ENCODE measurements at places on chromosomes 13 and 19.

DNA sequence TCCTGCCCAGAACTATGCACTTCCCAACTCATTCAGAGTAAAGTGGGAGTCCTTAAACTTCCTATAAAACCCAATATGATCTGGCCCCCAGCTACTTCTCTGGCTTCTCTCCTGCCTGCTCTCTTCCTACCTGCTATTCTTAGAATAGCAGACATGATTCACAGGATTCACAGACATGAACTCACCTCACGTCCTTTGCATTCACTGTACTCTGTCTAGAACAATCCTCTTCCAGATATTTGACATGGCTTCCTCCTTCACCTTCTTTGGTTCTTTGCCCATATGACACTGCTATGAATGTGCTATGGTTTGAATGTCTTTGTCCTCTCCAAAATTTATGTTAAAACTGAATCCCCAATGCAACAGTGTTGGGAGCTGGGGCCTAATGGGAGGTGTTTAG is 154.9 kb downstream of the UGGT2 start:
- DNase-seq = no peak

GRCh38 chr13:48334534-48335127 is 31.1 kb downstream of the RB1 start:
- no peak for DNase-seq

DNA sequence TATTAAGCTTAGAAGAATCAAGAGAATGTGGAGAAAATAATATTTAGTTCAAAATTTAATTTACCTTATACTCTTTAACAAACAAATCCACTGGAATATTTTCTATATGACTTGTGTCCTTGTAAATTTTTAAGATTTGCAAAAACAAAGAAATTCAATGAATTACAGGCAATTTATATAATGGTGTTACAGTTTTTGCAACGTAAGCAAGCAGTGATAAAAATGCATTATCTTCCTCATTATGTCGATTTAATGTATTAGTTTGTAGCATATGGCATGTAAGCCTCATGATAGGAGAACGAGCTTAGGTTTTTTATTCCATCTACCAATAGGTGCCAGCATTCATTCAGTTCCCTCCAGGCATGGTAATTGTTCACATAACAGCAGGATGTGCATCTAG is 100.0 kb upstream of the PCDH9 start:
- DNase-seq = no peak

- no peak for DNase-seq
Observed at GRCh38 chr13:31072041-31072440, 89.7 kb downstream of the HSPH1 start.

- no peak for DNase-seq
Observed at GRCh38 chr13:58907347-58907746, 1256.4 kb downstream of the DIAPH3 start.

GRCh38 chr13:44748439-44748838 is 172.3 kb upstream of the TSC22D1 start:
- DNase-seq = no peak

- no peak for DNase-seq
Observed at GRCh38 chr13:31733647-31734046, 5.7 kb upstream of the RXFP2 start.

- no peak for DNase-seq
Observed at GRCh38 chr13:79477968-79478367, 3.0 kb upstream of the NDFIP2 start.

DNA sequence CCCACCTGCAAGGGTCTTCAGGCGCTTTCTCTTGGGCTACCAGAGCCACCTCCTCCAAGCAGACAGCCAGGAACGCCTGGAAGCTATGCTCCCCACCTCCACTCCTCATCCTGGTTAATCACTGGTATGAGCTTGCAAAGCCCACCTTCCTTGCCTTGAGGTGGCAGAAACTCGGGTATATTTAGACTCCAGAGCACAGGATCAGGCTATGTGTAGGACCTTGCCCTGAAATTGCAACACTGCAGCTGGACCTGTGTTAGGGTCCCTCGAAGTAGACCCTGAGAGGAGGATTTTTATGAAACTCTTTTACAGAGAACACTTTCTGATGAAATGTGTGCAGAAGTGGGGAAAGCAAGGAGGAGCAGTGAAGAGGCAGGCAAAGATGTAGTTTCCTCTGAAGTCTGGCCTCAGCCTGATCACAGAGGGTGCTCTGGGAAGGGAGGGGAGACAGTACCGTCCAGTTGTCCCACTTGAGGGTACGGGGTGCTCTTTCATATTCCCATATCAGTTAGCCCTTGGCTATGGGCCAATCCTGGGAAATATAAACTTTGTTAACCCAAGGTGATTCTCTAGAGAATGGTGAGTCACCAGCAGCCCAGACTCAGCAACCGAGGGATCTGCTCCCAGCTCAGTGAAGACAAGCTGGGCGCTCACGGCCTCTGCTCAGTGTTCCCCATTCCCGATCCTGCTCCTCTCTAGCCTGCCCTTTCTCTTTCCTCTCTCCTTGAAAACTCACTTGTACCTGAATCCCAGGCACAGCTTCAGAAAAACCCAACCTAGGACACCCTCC is 157.9 kb downstream of the UQCRFS1 start:
- no peak for DNase-seq

DNA sequence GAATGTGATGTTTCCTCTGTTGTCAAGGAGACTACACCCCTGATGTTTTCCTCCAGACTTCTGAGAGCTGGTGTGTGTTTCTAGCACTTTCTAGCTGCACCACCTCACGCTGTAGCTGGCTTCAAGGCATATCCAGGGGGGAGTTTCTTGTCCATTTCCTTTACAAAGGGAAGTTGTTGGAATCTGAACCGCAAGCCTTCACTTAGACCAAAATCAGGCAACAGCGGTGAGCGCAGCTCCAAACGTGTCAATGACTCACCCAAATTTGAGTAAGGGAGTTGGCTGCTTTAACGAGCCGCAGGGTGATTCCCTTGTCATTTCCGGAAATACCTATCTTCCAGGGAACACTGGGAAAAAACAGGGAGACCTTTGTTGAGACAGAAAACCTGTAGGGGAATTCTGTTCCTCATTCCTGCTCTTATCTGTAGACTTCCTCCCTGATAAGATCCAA is 2.5 kb downstream of the LDLR start:
- DNase-seq = peak; percentile 63

DNA sequence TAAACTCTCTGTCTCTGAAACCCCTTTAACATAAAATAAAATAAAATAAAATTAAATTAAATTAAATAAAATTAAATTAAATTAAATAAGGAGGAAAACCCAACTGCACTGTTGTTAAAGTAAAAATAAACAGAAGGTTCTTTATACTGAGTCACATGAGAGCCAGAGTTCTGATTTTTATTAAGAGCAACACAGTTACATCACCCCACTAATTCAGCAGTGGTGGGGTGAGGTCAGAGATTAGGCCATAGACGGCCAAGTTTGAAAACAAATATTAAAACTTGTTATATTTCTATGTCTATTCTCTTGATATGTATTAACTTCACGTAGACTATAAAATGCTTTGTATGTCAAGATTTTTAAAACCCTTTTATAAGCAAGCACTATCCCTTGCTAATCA is 59.5 kb downstream of the MYCBP2 start:
- no peak for DNase-seq

DNA sequence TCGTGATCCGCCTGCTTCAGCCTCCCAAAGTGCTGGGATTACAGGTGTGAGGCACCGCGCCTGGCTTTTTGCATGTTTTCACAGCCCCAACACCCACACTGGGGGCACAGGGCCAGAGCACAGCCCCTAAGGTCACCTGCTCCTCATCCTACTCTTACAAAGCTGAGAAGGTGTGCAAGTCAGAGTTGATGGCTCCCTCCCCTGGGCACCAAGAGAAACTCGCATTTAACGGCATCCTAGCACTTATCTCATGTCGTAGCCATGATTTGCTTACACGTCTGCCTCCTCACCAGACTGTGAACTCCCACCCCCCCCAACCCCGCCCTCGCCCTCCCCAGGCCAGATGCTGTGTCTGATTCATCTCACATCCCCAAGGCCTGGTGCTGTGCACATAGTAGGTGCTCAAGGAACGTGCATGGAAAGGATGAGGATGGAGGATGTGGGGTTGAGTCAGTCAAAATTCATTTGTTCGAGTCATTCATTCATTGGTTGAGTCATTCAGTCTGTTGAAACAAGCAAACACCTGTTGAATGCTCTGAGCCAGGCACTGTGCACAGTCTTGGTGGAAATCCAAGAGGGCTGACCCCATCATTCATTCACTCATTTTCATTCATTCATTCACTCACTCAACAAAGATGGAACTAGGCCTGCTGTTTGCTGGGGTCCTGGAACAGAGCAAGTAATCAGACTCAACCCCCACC is 11.3 kb downstream of the SHANK1 start:
- DNase-seq = no peak

GRCh38 chr19:40365613-40366401 is 17.3 kb downstream of the PLD3 start:
- no peak for DNase-seq

DNA sequence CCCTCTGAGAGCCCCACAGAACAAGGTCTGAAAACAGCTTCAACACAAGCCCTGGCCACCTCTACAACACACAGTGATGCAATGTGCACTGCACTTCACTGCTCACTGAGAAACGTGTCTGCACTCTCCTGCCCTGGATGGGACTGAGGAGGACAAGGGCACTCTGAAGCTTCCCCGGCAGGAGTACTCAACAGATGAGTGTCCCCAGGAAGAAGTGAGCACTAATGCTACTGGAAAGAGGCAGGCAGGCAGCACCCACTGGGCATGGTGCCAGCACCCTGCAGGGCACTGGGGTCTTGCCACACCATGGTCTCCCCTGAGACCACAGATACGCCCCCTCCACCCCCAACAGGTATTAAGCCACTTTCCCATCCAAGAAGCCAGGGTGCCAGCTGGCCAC is 17.7 kb upstream of the SLC35E1 start:
- DNase-seq = no peak

GRCh38 chr13:61415058-61415721 is 459 bp downstream of the PCDH20 start:
- no peak for DNase-seq

DNA sequence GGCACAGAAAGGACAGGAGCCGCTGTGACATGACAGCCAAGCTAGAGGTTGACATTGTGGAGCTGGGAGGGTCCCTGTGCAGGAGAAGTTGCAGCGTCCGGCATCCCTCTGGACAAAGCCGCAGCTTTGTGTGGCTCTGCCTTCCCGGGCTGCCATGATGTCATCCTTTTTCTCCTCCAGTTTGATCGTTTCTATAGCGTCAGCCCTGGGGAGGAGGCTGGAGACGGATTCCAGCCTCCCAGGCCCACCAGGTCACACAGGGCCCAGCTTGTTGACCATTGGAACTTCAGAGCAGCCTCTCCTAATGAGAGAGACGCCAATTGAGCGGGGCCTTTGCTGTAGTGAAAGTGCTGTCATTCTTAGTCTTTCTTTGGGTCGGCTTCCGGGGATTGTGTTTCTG is 3.8 kb upstream of the KCNJ14 start:
- DNase-seq = no peak

GRCh38 chr19:1495799-1496713 is 5.1 kb downstream of the REEP6 start:
- no peak for DNase-seq

- DNase-seq = no peak
Observed at GRCh38 chr13:37068962-37069361, 9.5 kb upstream of the SUPT20H start.

DNA sequence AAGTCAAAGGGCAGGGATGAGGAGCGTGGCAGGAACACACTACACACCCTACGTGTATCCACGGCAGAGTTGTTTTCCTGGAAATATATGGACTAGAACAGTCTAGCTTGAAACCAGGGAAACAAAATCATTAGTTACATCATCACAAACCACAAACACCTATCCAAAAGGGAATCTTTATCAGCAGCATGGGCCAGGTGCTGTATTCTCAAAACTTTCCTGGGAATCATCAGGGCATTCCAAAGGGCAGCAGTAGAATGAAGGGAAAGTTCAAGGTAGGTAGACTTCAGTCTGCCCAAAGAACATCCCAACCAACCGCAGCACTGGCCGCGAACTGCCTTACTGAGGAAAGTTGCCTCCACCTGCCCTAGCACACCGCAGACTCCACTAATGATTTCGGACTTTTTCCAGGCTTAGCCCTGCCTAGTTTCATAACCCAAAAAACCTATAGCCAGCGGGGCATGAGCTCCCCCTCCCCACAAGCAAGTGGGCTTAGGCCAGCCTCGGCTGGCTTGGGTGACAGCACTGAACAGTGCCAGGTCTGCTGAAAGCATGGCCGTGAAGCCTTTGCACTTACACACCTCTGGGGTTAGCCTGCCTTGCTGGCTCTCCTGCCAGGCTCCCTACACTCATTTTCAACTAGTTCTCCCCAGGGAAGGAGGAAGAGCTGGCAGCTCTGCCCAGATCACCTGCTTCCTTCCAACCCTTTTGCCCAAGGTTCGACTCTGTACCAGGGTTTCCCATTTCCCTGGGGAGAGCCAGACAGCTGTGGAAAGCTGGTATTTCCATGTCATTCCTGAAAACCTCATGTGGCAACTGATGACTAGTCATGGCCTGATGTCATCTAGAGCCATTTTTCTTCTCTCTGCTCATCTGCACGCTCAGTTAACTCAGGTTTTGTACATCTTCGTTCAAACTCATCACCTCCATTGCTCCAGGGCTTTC is 77.3 kb upstream of the UBAC2 start:
- DNase-seq = no peak

DNA sequence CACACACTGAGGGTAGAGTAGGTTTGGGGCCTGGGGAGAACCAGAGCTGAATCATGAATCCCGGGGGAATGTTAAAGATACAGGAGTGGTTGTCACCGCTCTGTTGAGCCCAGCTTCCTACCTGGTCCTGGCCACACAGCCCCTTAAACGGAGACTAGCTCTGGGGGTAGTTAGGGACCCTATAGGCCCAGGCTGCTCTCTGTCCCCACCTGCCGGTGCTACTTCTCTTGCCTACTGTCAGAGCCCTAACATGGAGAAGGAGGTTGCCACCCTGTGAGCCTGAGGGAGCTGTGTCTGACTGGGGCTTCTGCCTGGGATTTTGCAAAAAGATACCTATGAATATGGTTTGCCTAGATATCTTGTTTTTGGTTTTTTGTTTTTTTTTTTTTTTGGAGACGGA is 36.6 kb upstream of the ZNF429 start:
- DNase-seq = no peak

DNA sequence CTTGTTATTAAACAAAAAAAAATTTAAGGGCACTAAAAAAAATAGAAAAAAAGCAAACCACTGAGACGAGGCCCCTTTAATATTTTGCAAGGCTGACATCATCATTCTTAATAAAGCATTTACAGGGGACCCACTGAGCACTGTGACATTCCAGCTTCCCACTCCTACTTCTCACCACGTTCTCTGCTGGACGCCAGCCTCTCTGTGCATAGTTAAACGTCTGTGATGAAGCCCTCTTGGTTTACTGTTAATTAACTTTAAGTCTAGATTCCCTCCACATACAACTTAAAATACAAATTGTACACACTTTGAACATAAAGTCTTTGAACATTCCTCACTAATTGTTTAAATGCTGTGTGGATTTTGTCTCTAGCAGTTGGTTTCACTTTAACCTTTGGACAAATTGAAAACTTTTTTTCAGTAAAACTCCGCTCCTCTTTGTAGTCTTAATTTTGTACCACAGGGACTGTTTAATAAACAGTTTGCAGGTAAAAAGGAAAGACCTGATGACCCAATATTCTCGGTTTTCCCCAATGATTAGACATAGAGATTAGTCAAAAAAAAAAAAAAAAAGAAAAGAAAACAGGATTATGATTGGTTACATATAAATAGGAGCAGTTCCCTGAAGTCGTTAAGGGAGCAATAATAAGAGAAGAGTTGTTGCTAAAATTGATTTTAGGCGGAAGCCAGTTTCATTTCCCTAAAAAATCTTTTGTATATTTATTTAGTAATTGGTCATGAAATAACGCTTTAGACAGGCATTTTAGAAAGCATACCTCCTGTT is 219.8 kb downstream of the MZT1 start:
- DNase-seq = no peak
